Placental pericyte (primary cell): ENCODE measurements at places on chromosomes 1 and 21. TPM values are rescaled to one million over a fixed set of nuclear protein-coding genes. Genes with fewer than 3 reads are reported as not detected.

The SLC35F3 gene
- total RNA-seq, result 1.9 TPM in 1 of 2 replicates, not detected in the other

The CHRM3 gene
- under 0.01 TPM in 2 replicates for total RNA-seq

The SELE gene
- not detected in 2 replicates for total RNA-seq

The HOOK1 gene
- not detected in 2 replicates for total RNA-seq

The PCNX2 gene
- total RNA-seq, result 25.4 and 43.5 TPM in 2 replicates

The C1orf87 gene
- not detected in 2 replicates for total RNA-seq

The CC2D1B gene
- total RNA-seq, result 40.3 and 60.4 TPM in 2 replicates

The MATN1 gene
- total RNA-seq, result under 0.01 and 0.44 TPM in 2 replicates

The HES2 gene
- 0.14 and 0.22 TPM in 2 replicates for total RNA-seq

The HAO2 gene
- not detected in 2 replicates for total RNA-seq

The SLC1A7 gene
- 0.14 and 3.7 TPM in 2 replicates for total RNA-seq

The C4BPA gene
- total RNA-seq, result not detected in 2 replicates

The TACSTD2 gene
- 0.22 and 1.1 TPM in 2 replicates for total RNA-seq

The LAX1 gene
- under 0.01 TPM in 1 of 2 replicates, not detected in the other for total RNA-seq

The RGL1 gene
- 28.7 and 35.1 TPM in 2 replicates for total RNA-seq

The IQGAP3 gene
- 0.88 and 62.7 TPM in 2 replicates for total RNA-seq

The LEPR gene
- total RNA-seq, result 5.5 and 54.3 TPM in 2 replicates

The ADAM30 gene
- not detected in 2 replicates for total RNA-seq

The ITLN1 gene
- total RNA-seq, result not detected in 2 replicates

The PTPRF gene
- total RNA-seq, result 125 and 132 TPM in 2 replicates
